ENCODE measurements at places on chromosomes 5 and 9. TPM values are rescaled to one million over a fixed set of nuclear protein-coding genes. Genes with fewer than 3 reads are reported as not detected.

REEP2 gene
- 0.80 TPM for total RNA-seq

HMGXB3 gene
- total RNA-seq, result 28.3 TPM

RELL2 gene
- 5.5 TPM for total RNA-seq

NFIB gene
- total RNA-seq, result 97.7 TPM

PCDH1 gene
- 55.7 TPM for total RNA-seq

LPAR1 gene
- total RNA-seq, result 23.2 TPM

SOHLH1 gene
- not detected for total RNA-seq

PCDHA11 gene
- 0.38 TPM for total RNA-seq

SLC45A2 gene
- total RNA-seq, result not detected

IPO11 gene
- 30.4 TPM for total RNA-seq

Data from lower lobe of right lung (tissue), 2 donors.